Colonic mucosa (tissue), 4 donors: ENCODE measurements at places on chromosomes 11 and 22. TPM values are rescaled to one million over a fixed set of nuclear protein-coding genes. Genes with fewer than 3 reads are reported as not detected.

- H3K27me3 ChIP-seq = no peaks in the 10 kb centered on the region
- H3K4me1 ChIP-seq = no peaks in the 10 kb centered on the region
- no peak overlapping the region for H3K27ac ChIP-seq
- no peaks in the 10 kb centered on the region for H3K36me3 ChIP-seq
Measured at GRCh38 chr22:26566994-26567393, 22.9 kb downstream of the TPST2 start.

DNA sequence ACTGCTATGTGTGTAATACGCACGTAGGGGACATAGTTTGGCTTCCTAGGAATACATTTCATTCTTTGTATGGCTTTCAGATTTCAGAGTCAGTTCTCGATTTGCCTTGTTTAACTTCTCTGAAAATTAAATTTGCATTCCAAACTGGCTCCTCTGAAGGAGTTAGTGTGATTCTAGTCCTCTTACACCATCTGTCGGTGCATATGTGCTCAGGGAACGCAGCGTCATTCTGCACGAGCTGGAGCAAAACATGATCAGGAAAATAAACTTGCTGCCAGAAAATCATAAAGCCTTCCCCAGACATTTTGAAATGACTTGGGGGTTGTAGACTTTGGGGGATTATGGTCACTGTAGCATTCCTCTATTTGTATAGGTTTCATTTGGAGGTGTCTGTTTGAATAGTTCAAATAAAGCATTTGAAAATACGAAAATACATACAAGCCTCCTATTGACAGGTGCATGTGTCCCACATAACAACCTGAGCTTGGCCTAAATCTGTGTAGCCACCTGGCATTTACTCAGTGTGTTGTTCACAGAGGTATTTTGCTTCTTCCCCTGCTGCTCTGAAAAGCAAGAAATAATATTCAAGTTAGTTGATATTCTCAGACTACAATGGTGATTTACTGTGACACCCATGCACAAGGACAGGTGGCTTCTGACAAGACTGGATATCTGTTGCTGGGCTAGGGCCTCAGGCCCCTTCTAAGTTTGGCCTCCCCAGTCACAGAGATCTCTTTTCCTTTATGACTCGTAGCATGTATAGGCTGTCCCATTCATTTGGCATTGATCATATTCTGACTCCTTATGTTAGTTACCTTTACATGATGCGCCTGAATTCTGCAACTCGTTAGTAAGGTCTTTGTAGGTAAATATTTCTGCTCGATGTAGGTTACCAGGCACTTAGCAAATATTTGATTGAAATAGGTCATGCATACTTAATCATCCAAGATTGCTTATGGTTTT, 81.6 kb upstream of the SORL1-AS1 start:
- H3K27me3 ChIP-seq = no peaks in the 10 kb centered on the region
- no peak for DNase-seq
- H3K4me1 ChIP-seq = no peaks in the 10 kb centered on the region
- no peaks in the 10 kb centered on the region for H3K36me3 ChIP-seq
- no peak overlapping the region for H3K4me3 ChIP-seq

DNA sequence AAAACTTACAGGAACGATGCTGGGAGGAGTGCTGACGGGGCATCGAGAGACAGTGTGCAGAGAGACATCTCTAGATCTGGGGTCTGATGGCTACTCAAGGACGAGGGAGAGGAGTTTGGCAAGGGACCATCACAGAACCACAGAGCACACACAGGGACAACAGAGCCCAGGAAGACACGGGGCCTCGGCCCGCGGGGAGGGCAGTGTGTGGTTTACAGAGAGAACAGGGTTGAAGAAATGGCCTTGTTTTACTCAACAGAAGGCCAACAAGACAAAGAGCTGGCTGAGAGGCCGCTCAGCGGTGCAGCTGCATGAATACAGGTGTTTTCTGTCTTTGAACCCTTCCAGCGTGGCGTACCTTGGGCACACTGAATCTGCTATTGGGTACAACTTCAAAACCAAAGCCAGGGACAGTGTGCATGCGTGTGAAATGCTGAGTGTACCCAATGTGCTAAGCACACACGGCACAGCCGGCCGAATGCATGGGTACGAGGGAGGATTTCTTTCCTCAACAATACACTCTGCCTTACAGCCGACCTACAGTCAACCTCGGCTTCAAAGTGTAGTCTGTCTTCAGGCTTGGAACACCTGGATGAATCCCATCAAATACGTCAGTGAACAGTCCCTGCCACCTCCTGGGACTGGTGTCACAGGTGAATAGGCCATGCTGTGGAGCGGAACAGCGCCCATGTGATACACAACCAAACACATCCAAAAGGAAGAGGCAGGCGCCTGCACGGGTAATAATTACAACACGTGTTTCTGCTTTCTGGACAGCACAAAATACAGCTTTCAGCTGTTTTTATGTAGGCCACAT, 20.7 kb upstream of the BID start:
- no peak for DNase-seq
- H3K27me3 ChIP-seq = no peaks in the 10 kb centered on the region
- H3K36me3 ChIP-seq = no peaks in the 10 kb centered on the region
- H3K4me1 ChIP-seq = no peaks in the 10 kb centered on the region
- H3K27ac ChIP-seq = no peak overlapping the region
- H3K4me3 ChIP-seq = no peak overlapping the region

- H3K36me3 ChIP-seq = no peaks in the 10 kb centered on the region
- no peaks in the 10 kb centered on the region for H3K27me3 ChIP-seq
- no peak overlapping the region for H3K4me3 ChIP-seq
- H3K4me1 ChIP-seq = no peaks in the 10 kb centered on the region
- DNase-seq = no peak
- no peak overlapping the region for H3K27ac ChIP-seq
Measured at GRCh38 chr11:123111465-123111864, 49.5 kb upstream of the HSPA8 start.

Gene FREY1
- not detected for total RNA-seq

Gene IL18
- 42.3 TPM for total RNA-seq

Gene DBX1
- total RNA-seq = not detected

Gene NUCB2
- total RNA-seq = 60.9 TPM
